ENCODE measurements at places on chromosomes 1 and 21. TPM values are rescaled to one million over a fixed set of nuclear protein-coding genes. Genes with fewer than 3 reads are reported as not detected.

- H3K36me3 ChIP-seq, result no peaks in the 10 kb centered on the region
- H3K4me1 ChIP-seq, result no peaks in the 10 kb centered on the region
- H3K27me3 ChIP-seq, result peaks cover 14% of the 10 kb centered on the region
- H3K4me3 ChIP-seq, result no peak overlapping the region
- no peak for DNase-seq
Measured at GRCh38 chr1:245575710-245576109, 420.9 kb downstream of the KIF26B start.

DNA sequence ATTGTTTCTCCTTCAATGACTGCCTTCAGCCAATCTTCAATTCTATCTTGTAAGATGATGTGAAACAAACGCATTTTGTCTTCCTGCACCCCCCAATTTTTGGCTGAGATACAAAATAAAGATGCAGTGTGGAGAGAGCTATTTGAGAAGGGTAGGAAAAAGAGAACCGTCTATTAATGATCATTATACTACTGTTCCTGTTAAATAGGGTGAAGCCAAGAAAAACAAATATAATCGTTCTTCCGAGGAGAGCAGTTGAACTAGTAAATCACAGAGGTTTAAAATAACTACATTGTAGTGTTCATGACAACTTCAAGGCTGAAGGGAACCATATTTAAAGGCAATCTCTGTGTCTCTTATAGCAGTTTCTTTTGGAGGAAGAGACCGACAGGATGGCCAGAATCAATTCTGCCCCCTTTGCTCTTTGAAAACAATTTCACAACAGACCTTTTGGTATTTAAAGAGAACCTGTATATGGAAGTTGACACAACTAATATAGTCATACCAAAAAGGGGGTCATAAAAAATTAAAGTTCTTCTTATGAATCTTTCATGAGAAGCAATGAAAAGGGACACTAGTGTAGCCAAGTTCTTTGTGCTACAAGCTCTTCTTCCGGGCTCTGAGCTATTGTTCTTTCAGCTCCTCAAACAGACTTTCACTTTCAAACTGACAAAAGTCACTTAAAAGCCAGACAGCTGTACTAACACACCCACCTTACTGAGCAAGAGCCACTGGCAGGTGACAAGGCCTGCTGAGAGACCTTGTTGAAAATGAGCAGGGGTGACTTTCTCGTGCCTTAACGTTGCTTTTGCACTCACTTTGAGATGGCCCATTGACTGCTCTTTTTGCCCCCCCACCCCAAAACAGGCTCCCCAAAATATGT, 30.9 kb downstream of the PROX1 start:
- H3K27ac ChIP-seq, result no peak overlapping the region
- no peak overlapping the region for H3K4me3 ChIP-seq
- no peaks in the 10 kb centered on the region for H3K36me3 ChIP-seq
- no peaks in the 10 kb centered on the region for H3K4me1 ChIP-seq
- no peak for DNase-seq
- H3K27me3 ChIP-seq, result no peaks in the 10 kb centered on the region

DNA sequence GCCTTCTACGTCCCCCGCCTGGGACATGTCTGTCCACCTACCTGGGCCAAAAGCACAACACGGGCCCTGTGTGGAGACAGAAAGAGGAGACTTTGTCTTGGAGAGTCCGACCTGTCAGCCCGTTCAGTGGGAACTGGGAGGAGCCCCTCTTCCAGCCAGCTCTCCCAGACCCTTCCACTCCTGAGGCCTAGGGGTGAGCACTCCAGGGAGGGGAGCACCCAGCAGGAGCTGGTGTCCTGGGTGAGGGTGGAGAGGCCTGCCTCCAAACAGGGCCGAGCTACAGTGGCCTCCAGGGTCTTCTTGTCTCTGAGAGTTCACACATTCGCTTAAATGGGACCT, 546 bp downstream of the SPOCD1 start:
- H3K4me3 ChIP-seq, result no peak overlapping the region
- H3K36me3 ChIP-seq, result no peaks in the 10 kb centered on the region
- H3K27me3 ChIP-seq, result no peaks in the 10 kb centered on the region
- H3K27ac ChIP-seq, result no peak overlapping the region
- H3K4me1 ChIP-seq, result peaks cover 8% of the 10 kb centered on the region
- no peak for DNase-seq

DNA sequence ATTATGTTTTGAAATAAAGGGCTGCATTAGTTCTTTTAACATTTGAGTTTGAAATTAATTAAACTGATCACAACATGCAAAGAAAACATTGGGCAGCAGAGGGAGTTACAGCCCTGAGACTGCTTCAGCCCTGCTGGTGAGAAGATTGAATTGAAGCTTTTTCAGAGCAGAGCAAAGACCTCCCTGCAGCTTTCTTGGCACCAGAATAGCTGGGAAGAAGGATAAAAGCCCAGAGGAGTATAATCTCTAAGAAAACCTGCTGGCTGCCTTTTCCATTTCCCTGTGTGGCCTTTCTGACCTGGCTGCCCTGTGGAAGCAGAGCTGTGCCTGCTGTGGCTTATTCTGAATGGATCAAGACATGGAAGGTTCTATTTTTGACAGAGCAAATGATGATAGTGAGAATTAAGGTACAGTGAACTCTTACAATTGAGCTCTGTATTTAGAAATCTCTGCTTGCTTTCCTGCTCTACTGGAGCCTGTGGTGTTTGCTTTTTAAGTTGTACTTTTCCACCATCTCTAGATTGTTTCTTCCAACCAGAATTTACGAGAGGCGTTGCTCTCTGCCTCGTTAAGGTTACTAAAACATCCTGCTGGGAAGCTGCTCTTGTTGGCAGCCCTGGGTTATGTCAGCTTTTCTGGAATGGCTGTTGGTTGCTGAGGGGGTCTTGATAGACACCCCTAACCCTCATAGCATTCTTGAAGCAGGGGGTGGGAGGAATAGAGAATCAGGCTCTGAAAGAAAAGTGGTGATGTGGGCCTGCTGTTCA, 9.9 kb downstream of the SNRPE start:
- H3K27ac ChIP-seq, result no peak overlapping the region
- no peak for DNase-seq
- H3K4me3 ChIP-seq, result no peak overlapping the region
- no peaks in the 10 kb centered on the region for H3K4me1 ChIP-seq
- peaks cover 42% of the 10 kb centered on the region for H3K36me3 ChIP-seq
- no peaks in the 10 kb centered on the region for H3K27me3 ChIP-seq

GRCh38 chr1:150829751-150830150, 21.7 kb upstream of the CTSK start:
- no peak overlapping the region for H3K4me3 ChIP-seq
- no peaks in the 10 kb centered on the region for H3K27me3 ChIP-seq
- H3K4me1 ChIP-seq, result no peaks in the 10 kb centered on the region
- H3K27ac ChIP-seq, result no peak overlapping the region

DNA sequence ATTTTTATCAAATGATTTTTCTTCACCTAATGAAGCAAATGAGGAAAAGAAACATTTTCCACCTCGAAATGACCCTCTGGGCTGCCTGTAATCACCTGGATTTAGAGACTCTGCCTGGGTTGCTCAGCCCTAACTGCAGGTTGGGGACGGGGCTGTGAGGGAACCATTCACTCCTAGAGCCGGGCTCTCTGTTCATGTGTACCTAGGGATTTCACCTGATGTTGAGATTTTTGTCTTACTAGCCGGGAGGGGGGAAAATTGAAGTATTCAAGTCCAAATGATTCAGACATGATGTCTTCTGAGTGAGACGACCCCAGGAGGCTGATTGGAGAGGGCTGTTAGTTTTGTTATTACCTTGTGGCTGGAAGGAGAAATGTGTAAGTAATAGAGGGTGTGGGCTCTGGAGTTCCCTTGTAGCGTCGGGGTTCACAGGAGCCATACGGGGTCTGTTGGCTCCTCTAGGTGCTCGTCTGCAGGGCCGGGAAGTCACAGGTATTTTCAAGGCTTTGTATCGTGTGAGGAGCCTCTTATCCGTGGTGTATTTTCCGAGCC, 42.3 kb upstream of the PWP2 start:
- peaks cover 8% of the 10 kb centered on the region for H3K4me1 ChIP-seq
- H3K4me3 ChIP-seq, result no peak overlapping the region
- peak overlapping the region; percentile 92 for H3K27ac ChIP-seq
- DNase-seq, result no peak

DNA sequence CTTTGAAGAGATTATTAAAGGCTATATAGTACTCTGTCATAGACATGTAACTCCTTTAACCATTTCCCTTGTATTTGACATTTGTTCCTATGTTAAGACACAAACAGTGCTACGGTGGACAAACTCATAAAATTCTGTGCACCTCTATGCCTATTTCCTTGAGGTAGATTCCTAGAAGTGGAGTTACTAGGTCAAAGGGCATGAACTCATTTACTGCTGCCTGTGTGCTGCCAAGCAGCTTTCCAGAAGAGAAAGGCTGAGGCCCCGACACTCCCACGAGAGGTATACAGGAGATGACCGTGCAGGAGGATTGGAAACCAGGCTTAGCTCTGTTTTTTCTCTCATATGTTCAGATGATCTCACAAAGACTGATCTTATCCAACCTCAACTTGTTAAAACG, 34.4 kb upstream of the TENT5C start:
- no peak overlapping the region for H3K27ac ChIP-seq
- H3K4me3 ChIP-seq, result no peak overlapping the region
- no peaks in the 10 kb centered on the region for H3K27me3 ChIP-seq
- H3K36me3 ChIP-seq, result no peaks in the 10 kb centered on the region
- DNase-seq, result no peak

DNA sequence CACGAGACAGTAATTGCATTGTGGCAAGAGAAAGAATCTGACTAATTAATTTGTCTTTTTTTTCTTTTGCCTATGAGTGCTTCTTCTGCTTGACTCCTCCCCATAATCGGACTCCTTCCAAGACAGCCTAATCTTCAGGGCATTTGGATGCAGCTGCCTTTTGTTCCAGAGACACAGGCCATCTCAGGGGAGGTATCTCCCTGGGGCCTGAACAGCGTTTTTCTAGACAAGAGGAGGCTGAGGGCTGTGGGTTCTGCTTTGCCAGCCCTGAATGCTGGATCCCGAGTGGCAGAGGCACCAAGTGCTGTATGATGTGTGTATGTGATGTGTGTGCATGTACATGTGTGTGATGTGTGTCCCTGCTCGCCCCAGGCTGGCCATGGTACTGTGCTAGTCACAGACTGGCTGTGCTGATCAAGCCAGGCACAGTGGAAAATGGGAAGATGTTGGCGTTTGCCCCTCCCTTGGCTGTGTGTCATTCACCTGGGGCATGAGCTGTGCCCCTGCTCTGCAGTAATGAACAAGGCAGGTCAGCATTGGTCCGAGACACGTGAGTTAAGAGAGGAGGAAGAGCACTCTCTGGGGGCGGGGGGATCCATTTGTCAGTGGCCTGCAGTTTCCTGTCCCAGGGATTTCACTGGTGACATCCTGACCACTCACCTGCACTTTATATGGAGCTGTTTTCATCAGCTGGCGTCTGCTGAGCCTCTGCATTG, 77.2 kb downstream of the ADARB1 start:
- peaks cover 33% of the 10 kb centered on the region for H3K4me1 ChIP-seq
- H3K4me3 ChIP-seq, result no peak overlapping the region
- DNase-seq, result no peak
- no peaks in the 10 kb centered on the region for H3K27me3 ChIP-seq

DNA sequence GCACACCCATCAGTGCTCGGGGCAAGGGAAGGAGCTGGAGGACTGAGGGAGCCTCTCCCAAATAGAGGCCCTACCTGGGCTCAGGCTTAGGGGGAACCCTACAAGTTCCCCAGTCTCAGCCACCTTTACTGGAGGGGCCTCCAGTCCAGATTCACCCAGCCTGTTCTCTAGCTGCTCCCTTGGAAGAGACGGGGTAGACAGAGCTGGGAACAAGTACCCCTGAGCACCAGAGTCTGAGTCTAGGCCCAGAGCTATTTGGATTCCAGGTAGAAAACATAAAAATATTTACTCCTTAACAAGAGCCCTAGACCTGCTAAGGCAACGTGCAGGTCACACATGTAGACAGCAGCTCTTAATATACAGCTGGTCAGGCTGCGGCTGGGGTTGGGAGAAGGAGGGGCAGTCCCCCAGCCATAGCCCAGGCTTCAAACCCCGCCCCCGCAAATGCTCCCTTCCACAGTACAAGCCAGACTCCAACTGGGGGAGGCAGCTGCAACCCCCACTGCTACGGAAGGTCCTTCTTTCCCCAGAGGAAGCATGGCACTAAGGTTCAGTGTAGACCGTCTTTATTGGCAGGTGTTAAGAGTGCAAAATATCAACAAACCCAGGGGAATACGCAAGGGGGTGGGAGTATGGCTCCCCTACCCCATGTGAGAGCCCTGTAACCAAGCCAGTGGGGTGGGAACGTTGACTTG, 8.0 kb downstream of the TENT5B start:
- H3K4me1 ChIP-seq, result no peaks in the 10 kb centered on the region
- no peak overlapping the region for H3K27ac ChIP-seq
- H3K4me3 ChIP-seq, result no peak overlapping the region
- no peaks in the 10 kb centered on the region for H3K36me3 ChIP-seq
- DNase-seq, result no peak

DNA sequence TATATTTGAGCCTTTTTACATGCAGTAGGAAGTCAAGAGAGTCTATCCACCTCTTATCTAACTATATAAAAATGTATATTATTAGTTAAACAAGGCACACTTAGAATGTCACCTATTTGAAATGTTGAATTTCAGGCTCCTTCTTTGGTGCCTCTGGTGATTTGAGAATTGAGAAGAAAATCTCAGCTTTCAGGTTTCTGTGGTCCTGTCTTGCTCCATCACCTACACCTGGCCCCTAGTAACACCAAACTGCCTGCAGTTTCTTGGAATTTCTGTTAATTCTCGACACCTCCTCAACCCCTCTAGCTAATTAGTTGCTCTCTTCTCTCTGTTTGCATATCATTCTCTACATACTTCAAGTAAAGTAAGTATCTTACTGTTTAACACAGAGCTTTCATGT, 54.9 kb upstream of the WNT2B start:
- H3K4me3 ChIP-seq, result no peak overlapping the region
- DNase-seq, result no peak
- H3K27me3 ChIP-seq, result no peaks in the 10 kb centered on the region
- H3K4me1 ChIP-seq, result no peaks in the 10 kb centered on the region

DNA sequence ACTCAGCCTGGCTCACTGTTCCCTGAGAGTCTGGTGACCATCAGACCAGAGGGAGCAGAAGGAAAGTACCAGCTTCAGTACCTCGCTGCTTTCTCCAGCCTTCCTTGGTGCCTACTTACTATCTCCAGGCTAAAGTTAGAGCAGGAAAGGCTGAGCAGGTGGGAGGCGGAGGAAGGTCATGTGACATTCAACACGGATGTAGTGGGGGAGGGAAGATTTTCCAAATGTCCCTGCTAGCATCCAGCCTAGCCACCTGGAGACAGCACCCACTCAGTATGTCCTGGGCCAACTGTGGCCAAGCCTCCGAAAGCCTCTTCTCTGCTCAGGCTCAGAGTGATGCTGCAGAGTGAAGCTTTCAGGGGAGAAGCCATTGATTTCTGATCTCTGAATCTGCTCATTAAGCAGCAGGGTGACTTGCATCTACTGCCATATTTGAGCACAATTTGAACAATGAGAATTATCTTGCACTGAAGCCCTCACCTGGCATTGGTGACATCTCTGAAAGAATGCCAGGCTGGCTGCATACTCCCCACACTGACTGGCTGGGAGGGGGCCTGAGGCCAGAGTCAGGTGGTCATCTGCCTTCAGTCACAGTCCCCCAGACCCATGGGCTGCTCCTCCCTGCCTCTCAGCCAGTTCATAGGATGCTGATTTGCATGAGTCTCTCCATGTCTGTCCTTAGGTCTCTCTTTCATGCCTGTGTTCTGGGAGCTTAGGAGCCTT, 86.2 kb downstream of the KCND3 start:
- no peak overlapping the region for H3K27ac ChIP-seq
- no peak overlapping the region for H3K4me3 ChIP-seq
- H3K4me1 ChIP-seq, result no peaks in the 10 kb centered on the region
- H3K36me3 ChIP-seq, result no peaks in the 10 kb centered on the region
- DNase-seq, result no peak
- peaks cover 44% of the 10 kb centered on the region for H3K27me3 ChIP-seq

Gene PLA2G2C
- not detected for total RNA-seq

Gene DPT
- not detected for total RNA-seq

Gene TAL1
- 0.44 TPM for total RNA-seq

Measured in T-cell (primary cell).